ENCODE measurements at places on chromosomes 3 and 15.

DNA sequence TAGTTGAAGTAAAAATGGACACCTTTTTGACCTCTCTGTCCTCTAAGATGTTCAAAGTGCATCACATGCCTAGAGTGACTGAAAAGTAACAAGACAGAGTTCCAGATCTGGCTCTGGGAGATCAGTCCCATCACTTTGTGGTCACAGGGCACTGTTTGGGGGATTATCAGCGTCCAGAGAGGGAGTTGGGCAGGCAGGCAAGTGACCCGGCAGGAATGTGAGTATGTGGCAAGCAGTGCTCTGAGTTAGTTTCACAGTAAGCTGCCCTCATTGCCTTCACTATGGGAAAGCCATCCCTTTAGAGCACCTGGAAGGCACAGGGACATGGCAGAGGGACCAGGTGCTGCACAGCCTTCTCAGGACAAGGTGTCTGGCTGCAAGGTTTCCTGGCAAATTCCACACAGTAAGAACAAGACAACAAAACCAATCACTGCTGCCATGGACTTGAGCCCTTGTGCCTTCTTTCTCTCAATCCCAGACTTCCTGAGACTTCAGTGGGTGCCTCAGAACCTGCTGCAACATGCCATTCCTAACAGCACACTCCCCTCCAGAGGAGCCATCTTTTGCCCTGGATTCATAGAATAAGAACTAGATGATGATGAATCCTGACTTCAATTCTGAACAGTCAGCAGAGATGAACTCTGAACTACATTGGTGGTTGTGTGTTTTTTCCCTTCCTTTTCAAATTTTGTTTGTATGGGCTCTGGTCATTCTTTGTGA is 55.2 kb downstream of the TIPARP start:
- DNase-seq, result no peak

DNA sequence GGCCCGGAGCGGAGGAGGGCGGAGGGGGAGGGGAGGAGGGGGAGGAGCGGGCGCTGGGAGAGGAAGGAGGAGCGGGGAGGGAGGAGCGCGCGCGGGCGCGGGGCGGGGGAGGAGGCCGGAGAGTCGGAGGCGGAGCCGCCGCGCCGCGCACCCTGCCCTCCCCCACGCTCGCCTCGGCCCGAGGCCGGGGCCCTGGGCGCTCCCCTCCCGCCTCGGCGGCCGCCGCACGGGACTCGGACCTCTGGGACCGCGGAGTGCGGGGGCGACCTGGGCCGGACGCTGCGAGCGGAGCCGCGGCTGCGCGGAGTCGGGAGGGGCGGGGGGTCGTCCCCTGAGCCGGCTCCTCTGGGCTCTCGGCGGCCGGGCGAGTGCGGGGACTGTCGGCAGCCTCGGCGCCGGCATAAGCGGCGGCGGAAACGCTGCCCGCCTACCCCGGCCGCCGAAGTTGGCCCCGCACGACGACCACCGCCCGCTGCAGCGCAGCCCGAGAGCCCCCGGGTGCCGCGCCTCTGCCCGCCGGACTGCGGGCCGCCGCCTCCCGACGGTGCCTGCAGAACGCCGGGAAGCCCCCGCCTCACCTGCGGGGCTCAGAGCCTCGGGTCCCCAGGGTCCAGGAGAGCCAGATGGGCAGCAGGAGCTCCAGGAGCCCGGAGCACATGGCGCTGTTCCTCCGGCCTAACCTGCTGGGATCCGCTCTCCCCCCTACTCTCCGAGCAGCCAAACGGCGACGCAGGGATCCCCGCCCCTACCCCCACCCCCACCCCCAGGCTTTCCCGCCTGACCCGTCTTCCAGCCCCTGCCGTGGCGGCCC is 406 bp upstream of the GABRB3 start:
- peak; percentile 6 for DNase-seq

DNA sequence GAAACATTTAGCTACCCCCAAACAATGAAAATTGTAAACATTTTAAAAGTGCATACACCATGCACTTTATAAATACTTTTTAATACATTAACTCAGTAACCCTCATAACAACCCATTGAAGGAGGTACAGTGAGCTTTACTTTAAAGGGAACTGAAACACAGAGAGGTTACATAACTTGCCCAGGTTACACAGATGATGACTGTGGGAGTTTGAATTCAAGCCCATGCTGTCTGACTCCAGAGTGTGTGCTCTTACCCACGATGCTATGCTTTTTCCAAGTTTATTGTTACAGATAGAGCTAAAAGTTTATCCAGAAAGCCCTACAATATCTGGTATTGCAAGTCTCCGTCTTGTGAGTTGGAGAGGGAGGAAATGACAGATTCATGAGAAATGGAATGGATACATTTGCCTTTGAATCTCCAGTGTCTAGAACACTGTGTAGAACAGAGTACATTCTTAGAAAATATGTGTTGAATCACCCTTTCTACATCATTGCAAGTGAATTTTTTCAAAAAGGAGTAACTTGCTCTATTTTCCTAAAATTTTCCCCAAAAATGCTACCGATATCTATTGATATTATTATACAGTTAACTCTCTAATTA is 428.3 kb downstream of the NAALADL2 start:
- no peak for DNase-seq

GRCh38 chr15:33374226-33374914 is 63.6 kb downstream of the RYR3 start:
- no peak for DNase-seq

- DNase-seq, result peak; percentile 35
These were observed 63.7 kb downstream of the DCLK3 start for GRCh38 chr3:36700537-36701248.

DNA sequence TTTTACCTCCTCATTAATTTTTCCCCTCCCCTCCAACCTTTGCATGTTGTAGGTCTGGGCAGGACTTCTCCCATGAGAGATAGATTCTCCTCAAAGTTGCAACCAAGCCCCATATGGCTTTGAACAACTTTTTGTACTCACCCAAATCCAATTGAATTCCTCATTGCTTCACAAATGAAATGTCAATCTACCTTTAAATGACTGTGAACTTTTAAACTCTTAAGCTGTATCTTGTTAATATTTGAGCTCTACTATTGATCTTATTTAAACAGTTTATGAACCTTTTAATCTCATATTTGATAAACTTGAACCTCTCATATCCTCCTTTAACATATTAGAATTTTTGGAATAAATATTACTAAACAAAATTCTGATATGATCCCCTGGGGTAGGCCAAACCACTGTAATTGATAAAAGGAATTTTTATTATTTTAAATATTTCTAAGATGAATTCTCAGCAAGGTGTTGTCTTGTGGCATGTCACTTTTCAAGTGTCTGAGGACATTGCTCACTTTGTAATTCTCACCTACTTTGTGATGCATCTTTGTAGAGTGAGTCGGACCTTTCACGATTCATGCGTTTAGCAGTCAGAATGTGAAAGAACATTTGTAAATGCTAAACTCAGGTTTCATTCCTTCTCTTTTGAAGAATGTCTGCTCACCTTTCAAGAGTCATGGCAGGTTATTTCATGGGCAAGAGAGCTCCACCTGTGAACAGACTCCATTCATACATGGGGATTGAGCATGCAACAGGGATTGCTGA is 23.4 kb upstream of the GREM1 start:
- DNase-seq, result no peak

DNA sequence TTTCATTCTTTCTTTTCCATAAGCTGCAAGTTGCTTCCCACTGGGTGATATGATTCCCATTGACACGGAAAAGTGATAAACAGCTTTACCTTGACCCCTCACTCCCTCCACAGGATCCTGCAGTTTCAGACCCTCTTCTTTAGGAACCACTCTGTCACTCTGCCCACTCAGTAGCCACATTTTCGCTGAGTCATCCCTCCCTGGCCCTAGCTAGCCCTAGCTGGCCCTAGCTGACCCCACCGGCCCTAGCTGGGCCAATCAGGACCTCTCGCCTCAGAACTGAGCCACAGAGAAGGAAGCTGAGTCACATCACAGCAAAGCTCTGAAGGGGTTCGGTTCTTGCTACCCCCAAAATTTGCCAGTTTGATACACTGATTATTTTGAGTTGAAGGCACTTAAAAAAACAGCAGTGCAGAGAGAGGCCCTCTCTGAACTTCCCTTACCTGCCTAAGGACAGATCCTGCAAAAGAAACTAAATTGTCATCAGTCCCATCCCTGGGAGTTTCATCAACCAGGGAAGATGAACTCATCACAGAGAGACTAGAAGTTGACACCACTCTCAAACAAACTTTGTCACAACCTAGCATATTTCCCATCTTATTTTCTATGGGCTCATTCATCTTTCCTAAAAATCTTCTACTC is 233.5 kb upstream of the PROK2 start:
- no peak for DNase-seq

GRCh38 chr3:125591116-125591760 is 4.1 kb downstream of the OSBPL11 start:
- no peak for DNase-seq

DNA sequence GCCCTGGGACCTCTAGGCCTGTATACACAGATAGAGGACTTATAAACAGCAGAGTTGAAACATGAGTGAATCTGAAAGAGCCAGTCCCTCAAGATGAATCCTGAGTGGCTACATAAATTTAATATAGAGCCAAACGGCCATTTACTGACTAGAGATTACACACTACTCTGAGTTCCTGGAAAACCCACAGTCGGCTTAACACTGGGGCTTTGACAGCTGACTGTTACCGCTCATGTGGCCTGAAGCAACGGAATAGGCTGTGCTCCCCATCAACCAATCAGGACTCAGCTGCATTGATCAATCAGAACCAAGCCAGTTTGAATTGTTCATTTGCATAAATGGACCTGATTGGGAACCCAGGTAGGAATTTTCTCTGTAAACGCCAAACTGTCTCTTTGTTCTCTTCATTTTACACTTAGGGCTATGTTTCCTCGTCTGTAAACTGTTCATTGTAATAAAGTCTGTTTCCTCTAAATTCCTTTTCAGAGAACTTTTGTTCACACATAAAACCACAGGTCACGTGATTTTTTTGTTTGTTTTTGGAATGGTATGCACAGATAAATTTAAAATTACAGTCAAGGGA is 40.5 kb downstream of the CCNL1 start:
- no peak for DNase-seq

DNA sequence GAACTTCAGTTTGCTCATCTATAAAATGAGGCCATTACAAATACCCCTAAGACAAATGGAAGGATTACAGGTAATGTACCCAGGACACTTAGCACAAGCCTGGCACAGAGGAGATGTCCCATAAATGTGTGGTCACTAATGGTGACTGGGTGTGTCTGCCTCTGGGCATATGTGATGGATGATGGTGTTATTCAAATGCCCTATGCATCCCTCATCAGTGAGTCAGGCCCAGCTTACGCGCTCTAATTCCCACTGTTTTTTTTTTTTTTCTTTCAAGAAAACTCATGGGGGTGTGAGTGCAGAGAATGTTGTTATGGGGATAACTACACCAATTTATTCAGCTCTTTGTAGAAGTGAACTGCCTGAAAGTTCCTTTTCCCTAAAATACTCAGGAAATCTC is 23.6 kb upstream of the KIF23 start:
- no peak for DNase-seq

GRCh38 chr3:38049358-38050126 is 10.5 kb downstream of the DLEC1 start:
- DNase-seq, result no peak

- no peak for DNase-seq
These were observed 33.1 kb downstream of the RAB11A start for GRCh38 chr15:65902373-65902772.

DNA sequence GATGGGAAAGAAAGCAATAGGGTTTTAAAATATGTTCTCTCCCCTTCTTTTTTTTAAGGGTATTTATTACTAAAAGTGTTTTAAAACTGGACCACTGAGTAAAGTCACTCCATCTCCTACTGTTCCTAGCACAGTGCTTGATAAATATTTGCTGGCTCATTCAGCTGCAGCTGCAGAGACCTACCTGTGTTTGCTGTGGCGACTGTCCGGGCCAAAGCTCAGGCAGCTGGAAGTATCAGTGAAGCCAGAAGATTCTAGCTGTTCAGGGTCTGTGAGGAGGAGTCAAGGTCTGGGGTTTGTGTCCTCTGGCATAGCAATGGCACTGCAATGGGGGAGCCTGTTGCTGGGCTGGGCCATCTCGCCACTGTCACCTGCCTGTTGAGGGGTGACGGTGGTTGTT is 109.9 kb downstream of the RPLP1 start:
- no peak for DNase-seq

GRCh38 chr15:77825252-77825542 is 192.5 kb upstream of the LINGO1 start:
- no peak for DNase-seq

- DNase-seq, result no peak
These were observed 138.5 kb upstream of the ABI3BP start for GRCh38 chr3:101131767-101132166.

DNA sequence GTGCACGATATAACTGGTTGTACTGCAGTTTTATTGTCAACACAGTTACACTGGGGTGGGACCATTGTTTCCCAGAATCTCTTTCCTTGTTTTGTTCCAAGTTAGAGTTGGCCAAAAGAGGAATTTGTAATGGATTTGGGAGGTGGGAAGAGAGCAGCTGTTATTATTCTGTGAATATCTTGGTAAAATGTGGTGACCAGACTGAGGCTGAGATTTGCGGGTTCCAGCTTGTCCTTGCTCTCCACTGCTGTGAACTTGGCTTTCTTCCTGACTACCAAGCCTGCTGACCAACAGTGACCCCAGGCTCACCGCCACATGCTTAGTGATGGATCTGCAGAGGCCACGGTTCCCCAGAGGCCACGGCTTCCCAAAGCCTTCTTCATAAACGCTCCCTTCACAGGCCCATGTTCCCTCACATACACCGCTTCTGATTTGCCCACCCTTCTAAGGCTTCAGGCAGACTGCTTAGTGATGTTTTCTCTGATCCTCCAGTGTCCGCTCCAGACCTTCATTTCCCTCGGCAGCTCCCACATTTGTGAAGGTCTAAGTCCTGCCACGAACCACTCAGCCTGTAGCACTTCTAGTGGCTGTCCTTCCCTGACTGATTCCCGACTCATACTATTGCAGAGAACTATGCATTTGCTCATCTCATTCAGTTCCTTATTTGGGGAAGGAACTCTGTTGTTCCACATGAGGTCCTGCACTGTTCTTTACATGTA is 525.5 kb upstream of the RGMA start:
- no peak for DNase-seq
